Activated naive CD4-positive, alpha-beta T cell treated with anti-CD3 and anti-CD28 coated beads for 36 hours (primary cell): ENCODE measurements at places on chromosomes 12 and 14. TPM values are rescaled to one million over a fixed set of nuclear protein-coding genes. Genes with fewer than 3 reads are reported as not detected.

DNA sequence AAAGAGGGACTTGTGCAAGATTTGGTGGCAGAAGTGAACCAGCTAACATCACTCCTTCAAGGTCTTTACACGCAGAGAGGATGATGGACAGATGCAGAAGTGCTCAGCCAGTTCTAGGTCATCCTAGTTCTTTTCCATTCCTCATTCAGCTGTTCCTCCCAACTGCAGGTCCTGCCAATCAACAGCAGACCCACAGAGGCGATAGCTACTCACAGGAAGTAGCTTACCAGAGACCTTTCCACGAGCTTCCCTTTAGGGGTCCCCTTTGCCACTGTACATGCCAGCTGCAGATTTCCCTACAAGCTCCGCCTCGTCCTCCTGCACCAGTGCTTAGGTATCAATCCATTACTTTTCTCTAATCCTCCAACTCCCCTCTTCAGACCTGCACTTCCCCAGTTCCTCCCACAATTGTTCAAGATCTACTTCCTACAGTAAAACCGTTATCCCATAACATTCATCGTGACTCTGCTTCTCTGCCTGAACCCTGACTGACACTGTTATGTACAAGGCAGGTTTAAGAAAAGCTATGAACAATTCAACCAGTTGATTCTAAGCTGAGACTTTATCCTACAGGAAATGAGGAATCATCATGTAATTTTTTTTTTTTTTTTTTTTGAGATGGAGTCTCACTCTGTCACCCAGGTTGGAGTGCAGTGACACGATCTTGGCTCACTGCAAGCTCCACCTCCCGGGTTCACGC lies 22.5 kb downstream of the RECQL start:
- DNase-seq: no peak

- no peak for DNase-seq
Observed at GRCh38 chr12:48901278-48901677, 24.0 kb downstream of the FKBP11 start.

The MYF5 gene
- not detected for total RNA-seq

GRCh38 chr12:124902916-124903315 lies 11.5 kb downstream of the UBC start:
- no peak for DNase-seq

The SLC6A15 gene
- not detected for total RNA-seq

GRCh38 chr14:68766299-68767247 lies 26.3 kb downstream of the ZFP36L1 start:
- no peak for DNase-seq

The DPY19L2 gene
- 1.1 TPM for total RNA-seq

The BLTP3B gene
- 27.2 TPM for total RNA-seq

The KRT3 gene
- not detected for total RNA-seq

- no peak for DNase-seq
Observed at GRCh38 chr12:86772696-86773095, 516.5 kb upstream of the MGAT4C start.

- no peak for DNase-seq
Observed at GRCh38 chr12:89856431-89856830, 147.8 kb upstream of the ATP2B1 start.

GRCh38 chr12:622416-622815 lies 40.8 kb downstream of the NINJ2 start:
- peak; percentile 57 for DNase-seq

GRCh38 chr12:38669530-38669929 lies 235.9 kb downstream of the CPNE8 start:
- DNase-seq: no peak

DNA sequence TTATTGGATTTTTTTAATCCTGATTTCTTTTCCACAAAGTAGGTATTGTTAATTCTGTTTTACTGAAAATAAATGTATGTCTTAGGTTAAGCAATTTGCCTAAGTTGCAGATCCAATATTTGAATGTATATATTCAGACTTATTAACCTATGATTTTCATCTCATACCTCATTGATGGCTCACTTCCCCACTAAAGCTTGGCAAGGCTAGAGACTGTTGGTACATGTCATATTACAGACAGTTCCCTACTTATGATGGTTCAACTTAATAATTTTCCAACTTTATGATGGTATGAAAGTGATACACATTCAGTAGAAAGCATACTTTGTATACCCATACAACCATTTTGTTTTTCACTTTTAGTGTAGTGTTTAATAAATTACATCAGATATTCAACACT lies 33.2 kb upstream of the KCNH3 start:
- no peak for DNase-seq

The KRT81 gene
- total RNA-seq: not detected

GRCh38 chr12:9928607-9929006 lies 3.6 kb downstream of the CLEC2A start:
- no peak for DNase-seq

DNA sequence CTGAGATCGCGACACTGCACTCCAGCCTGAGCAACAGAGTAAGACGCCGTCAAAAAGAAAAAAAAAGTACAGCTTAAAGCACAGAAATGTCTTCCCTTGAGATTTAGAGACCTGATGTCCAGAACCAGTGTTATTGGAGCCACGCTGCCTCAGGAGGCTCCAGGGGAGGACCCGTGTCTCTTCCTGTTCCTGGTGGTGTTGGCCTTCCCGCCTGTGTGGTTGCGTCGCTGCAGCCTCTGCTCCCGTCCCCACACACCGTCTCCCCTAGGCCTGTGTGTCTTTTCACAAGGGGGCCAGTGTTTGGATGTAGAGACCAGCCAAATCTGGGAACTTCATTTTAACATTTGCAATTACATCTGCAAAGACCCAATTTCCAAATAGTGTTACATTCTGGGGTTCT lies 8.6 kb upstream of the FBRSL1 start:
- DNase-seq: no peak

- no peak for DNase-seq
Observed at GRCh38 chr12:87406926-87407325, 622.3 kb downstream of the C12orf50 start.

The MIPOL1 gene
- total RNA-seq: 0.15 TPM

GRCh38 chr14:28141662-28142061 lies 624.9 kb upstream of the FOXG1 start:
- DNase-seq: no peak

The KRT2 gene
- not detected for total RNA-seq

DNA sequence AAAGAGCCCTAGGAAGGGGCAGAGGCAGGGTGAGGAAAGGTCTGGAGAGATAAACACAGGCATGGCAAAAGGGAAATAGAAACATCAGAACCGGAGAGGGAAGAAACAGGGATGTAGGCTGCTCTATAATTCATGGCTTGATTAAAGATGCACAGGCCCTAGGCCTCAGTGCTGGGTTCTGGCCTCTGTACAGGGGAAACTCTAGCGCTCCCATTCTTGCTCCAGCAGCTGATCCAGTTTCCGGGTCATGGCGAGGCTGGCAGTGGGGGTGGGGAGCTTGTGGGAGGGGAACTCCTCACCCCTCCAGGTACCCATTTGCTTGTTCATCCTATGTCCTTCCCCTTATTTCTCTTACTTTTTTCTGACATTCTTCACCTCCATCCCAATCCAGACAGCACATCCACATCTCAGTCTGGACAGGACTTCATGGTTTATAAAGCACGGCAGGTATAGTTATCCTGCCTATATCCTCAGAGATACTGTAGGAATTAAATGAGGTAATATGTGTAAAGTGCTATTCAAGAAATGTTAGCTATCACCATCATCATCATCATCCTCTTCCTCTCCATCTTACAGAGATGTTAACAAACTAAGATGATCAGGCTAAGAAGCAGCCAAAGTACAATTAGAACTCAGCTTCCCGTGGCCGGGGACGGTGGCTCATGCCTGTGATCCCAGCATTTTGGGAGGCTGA lies 8.0 kb upstream of the GPR84 start:
- peak; percentile 52 for DNase-seq
